Nephron progenitor cell (in vitro differentiated cells): ENCODE measurements at places on chromosomes 12 and 14.

DNA sequence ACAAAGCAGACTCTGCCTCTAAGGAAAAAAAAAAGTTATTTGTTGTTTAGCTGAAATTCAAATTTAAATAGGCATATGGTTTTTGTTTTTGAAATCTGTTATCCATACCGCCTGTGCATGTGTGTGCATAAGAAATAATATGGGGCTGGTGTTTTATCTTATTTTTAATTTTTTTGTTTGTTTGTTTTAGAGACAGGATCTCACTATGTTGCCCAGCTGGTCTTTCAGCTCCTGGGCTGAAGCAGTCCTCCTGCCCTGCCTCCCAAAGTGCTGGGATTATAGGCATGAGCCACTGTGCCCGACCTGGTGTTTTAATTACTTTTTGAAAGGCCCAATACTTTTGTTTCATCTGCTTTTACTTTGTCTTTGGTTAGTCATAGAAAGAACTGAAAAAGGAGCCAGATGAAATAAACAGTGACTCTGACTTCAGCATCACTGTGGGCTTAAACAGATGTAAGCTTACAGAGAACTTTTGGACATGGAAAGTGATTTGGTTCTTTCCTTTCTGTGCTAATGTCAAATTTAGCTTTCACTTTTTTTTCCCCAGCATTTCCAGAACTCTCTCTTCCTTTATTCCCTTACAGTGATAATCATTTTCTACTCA is 37.2 kb downstream of the SUPT16H start:
- DNase-seq = no peak

DNA sequence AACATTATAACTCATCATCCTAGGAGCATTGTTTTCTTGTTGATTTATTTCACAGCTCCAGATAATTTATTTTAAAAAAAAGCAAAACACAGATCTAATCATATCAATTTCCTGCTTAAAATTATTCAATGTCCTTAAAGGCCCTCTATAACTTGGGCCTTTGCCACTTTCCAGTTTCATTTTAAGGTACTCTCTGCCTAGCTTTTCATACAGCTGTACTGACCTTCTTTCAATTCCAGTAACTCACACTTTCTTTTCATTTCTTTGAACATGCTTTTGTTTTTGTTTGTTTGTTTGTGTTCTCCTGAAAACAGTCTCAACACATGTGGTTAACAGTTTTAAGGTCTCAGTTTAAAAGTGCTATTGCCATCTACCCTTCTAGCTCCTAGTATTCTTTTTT is 281.9 kb downstream of the ACSS3 start:
- DNase-seq = no peak

DNA sequence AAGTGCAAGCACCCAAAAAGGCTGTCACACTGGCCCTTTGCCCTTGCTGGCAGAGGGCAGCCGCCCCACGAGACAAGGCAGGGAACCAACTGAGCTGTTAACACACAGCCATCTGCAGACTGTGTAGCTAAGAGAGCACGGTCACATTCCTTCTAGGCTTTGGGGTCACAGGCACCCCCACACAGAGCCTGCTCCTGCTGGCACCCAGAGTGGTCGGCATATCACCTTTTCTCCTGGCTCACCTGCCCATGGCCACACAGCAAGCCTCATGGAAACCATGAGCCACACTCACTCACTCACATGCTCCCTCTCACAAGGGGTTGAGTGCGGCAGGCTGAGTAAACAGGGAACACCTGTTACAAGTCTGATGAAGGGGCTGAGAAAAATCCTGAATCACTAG is 214.5 kb downstream of the PCNX1 start:
- no peak for DNase-seq

DNA sequence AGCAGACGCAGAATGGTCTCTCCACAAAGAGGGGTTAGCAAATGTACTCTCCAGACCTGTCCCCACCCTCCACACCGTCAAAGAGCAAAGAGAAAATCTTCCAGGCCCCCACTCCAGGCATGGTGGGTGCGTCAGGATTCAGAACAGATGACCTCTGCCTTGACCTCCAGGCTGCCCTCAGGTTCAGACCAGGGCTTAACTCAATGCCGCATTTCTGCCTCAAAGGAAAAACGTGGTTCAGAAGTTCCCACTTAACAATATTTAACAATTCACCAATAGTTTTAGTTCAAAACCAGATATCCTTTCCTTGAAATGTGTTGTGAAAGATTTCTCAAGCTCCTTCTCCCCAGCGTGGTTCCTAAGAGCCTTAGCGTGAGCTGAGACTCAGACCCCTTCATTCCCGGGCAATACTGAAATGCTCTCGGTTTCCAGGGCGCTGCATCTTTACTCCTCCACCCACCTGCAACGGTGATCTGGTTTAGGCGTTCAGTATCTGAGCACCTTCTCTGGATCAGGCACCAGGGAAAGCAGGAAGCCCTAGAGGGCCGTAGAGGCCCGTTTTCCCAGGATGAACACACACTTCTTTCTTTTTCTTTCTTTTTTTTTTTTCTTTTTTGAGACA is 22.9 kb downstream of the HSP90AA1 start:
- DNase-seq = no peak

DNA sequence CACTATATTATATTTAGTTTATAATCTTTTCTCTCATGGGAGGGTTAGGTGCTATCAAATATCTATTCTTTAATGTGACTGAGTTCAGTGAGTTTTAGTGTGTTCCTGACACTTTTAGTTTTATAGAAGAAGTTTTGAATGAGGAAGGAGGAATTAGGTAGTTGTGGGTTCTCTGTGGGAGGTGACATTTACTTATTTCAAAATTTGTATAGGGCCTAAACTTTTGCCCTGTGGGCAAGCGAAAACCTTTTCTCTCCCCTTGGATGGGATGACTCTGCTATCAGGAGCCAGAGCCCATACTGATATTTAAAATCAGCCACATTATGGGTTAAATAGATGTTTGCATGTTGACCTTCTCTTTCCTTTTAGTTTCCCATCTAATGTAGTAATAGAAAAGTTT is 43.6 kb downstream of the SPATS2 start:
- DNase-seq = no peak

- no peak for DNase-seq
Measured at GRCh38 chr12:50999093-50999492, 27.1 kb downstream of the SLC11A2 start.

DNA sequence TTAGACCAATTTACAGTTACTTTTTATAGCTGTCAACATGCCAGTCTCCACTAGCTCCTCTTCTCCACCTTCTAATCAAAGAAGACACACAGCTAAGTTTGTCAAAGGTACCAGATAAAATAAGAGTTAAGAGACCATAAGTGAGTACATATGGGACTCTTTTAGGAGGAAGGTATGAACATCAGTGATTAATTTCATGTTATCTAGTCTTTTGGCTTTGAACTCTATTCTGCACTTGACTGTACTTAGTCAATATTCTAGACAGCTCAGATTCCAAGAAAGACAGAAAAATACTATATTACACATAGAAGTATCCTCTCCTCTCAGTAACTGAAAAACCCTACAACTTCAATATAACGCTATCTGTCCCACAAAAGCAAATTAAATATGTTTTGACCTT is 28.1 kb downstream of the CAPRIN2 start:
- DNase-seq = no peak

GRCh38 chr14:77584809-77585208 is 31.6 kb downstream of the SPTLC2 start:
- DNase-seq = no peak
